Stimulated activated CD8-positive, alpha-beta memory T cell treated with anti-CD3 and anti-CD28 coated beads, Interleukin-7, amount 100 ng/mL, for 1 hour (primary cell): ENCODE measurements at places on chromosomes 13 and 19.

DNA sequence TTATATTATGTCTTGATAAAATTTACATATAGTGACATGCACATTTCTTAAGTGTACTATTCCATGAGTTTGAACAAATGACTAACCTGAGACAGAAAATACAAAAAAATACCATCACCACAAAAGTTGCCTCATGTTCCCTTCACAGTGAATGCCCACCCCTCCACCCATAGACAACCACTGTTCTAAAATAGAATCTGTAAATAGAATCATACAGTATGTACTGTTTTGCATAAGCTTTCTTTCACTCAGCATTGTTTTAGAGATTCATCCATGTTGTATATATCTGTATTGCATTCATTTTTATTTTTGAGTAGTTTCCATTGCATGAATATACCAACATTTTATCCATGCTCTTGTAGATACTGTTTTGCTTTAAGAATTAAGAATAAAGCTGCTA lies 23.3 kb upstream of the RBM26 start:
- DNase-seq: no peak

GRCh38 chr19:7552781-7553180 lies 17.3 kb downstream of the PNPLA6 start:
- DNase-seq: no peak

DNA sequence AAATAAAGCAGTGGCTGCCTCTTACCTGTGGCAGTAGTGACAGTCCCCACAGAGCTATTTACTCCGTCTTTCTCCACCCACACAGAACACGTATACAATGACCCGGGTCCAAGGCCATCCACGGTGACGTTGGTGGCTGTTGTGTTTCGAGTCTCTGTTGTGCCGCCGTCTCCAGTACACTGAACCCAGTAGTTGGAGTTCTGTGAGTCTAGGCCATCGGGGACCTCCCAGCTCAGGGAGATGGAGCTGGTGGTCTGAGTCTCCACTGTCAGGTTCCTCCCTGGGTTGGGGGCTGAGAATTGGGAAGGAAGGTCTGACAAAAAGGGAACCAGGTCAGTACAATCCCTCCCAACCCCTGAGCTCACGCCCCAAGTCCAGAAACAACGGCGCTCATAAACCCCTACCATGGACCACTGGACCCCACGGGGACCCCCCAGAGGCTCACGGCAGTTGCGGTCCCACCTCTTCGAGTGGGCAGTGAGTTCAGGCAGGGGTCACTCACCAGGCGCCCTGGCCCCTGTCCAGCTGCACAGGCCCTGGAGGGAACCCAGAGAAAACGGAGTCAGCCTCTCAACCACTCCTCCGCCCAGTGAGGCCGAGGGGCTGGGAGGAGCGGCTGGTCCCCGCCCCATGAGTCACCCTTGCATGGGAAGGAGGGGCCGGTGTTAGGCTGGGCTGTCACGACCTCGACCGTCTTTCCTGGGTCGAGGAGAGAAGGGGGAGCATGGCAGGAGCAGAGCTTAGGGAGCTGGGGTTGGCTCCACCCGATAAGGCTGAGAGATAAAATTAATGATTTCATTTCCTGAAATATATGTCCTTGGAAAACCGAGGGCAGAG lies 2.4 kb downstream of the PTPRH start:
- no peak for DNase-seq

GRCh38 chr19:8537099-8537498 lies 23.1 kb upstream of the ZNF414 start:
- DNase-seq: no peak

DNA sequence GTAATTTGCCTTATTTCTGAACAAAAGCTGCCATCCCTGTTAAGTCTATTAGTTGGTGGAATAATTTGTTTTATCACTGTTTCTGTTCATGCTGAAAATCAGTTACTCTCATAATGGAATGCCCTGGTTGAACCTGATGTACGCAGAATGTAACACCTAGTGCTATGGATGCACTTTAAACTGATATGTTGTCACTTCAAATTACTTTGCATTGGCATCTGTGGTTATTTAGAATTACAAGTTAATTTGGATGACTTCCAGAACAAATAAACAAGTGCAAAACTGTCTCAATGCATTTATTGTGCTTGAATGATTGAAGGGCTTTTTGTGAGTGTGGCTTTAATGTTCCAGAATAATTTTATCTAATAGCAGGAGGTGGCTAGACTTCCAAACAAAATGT lies 368.2 kb upstream of the SLITRK5 start:
- DNase-seq: no peak

DNA sequence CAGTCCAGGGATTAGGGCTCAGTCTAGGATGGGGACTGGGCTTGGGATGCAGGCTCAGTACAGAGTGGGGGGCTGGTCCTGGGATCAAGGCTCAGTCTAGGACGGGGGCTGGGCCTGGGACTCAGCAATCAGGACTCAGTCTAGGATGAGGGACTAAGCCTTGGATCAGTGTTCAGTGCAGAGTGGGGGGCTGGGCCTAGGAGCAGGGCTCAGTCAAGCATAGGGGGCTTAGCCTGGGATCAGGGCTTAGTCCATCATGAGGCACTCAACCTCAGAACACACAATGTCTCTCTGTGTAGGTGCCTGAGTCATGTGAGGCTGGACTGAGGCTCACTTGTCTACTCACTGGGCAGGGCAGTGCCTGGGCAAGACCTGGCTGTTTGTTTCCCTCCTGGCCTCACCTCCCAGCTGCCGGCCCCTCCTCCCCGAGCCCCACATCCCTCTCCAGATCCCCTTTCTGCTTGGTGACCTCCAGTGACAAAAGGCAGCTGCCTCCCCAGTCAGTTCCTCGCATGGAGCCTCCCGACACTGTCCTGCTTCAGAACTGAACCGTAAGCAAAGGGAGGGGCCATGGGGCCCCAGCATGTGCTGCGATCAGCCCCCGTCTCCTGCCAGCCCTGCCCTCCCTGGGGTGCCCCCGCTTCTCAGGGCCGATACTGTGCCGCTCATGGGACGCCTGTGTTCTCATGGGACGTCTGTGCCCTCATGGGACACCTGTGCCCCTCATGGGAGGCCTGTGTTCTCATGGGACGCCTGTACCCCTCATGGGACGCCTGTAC lies 6.5 kb upstream of the S1PR4 start:
- DNase-seq: no peak

DNA sequence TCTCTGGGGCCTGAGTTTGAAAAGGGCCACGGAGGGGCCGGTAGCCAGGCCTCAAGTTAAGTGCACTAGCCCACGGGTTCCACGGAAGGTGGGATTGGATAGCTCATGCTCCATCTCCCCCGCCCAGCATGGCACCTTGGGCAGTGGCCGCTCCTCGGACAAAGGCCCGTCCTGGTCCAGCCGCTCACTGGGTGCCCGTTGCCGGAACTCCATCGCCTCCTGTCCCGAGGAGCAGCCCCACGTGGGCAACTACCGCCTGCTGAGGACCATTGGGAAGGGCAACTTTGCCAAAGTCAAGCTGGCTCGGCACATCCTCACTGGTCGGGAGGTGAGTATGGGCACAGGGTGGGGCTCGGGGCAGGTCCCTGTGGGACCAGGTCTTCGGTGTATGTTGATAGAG lies 7.8 kb downstream of the MARK4 start:
- DNase-seq: no peak

DNA sequence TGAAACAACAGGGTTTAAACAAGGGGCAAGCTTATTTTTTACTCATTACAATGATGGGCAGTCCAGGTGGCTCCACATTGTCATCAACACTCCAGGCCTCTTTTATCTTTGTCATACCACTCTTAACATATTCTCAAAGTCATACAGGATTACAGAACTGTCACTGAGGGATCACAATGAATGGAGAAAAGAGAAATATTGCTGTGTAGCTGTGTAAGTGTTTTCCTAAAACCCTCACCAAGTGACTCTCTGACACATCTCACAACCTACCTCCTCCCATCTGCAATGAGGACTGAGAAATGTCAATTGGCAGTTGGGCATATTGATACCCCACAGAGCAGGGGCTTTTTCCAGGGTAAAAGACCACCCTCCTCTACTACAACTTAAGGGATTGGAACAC lies 562.1 kb downstream of the TBC1D4 start:
- DNase-seq: no peak

DNA sequence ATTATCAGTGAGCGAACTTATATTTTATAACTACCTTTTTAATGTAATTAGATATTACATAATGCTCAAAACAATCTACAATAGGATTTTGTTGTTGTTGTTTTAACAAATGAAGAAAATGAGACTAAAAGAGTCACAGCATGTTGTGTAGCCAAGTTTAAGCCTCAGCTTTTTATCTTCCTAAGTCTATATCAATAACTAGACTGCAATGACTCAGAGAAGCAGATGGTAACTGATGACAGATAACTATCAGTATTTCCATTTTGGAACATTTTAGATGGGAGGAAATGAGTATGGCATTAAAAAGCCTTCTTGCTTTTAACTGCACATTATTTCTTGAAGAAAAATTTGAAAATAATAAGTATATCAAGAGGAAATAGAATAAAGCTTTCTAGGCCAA lies 825.2 kb downstream of the SLITRK1 start:
- no peak for DNase-seq

DNA sequence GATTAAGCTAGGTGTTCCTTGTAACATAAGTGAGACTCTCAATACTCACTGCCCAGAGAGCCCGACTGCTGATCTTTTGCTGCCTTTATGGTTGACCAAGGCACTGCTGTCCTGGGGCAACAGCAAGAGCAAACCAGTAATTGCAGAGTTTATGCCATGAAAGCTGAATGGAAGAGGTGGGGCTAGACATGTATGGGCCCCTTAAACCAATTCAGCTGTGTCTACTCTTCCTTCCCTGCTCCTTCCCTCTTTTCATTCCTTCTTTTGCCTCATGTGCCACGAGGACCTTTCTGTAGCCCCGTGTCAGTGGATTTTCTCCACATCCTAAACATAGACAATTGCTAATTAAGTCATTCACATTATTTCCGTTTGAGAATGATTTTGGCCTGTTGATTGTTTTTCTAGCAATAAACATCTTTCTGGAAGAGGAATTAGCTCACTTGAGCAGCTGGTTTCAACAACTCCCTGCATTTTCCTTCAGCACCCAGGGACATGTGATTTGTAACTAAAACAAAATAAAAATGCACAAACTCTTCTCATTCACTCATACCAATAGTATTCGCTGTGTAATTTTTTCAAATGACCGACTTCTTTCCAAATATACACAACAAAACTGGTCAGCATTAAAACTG lies 40.5 kb downstream of the RAP2A start:
- DNase-seq: no peak

DNA sequence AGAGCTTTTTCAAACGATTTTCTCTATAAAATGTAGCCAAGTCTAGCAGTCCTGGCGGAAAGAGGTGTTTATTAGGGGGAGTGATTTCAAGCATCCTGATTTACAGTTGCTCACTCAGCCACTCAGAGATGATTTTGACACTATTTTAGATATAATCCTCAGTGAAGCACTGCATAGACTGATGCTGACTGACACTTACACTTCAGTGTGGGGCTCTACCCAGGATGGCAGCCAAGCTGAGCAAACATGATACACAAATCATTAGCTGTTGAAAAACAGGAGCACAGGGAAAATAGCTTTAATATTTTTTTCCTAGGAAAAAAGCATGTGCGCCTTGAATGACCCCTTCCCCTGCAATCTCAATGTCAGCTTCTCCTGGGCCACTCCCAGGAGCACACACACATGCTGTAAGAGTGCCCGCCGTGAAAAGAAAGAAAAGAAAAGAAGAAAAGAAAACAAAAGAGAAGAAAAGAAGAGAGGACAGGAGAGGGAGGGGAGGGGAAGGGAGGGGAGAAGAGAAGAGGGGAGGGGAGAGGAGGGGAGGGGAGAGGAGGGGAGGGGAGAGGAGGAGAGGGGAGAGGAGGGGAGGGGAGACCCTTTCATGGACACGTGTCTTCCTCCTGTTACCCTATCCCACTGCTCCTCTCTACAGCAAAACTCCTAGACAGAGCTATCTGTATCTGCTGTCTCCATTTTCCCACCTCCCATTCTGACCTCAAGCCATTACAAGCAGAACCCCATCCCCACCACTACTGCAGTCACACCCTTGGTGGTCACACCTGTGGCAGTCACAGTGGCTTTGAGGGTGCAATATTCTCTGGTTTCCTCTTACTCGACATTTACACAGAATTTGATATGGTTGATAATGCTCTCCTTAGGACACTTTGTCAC lies 36.4 kb downstream of the RCBTB2 start:
- no peak for DNase-seq

DNA sequence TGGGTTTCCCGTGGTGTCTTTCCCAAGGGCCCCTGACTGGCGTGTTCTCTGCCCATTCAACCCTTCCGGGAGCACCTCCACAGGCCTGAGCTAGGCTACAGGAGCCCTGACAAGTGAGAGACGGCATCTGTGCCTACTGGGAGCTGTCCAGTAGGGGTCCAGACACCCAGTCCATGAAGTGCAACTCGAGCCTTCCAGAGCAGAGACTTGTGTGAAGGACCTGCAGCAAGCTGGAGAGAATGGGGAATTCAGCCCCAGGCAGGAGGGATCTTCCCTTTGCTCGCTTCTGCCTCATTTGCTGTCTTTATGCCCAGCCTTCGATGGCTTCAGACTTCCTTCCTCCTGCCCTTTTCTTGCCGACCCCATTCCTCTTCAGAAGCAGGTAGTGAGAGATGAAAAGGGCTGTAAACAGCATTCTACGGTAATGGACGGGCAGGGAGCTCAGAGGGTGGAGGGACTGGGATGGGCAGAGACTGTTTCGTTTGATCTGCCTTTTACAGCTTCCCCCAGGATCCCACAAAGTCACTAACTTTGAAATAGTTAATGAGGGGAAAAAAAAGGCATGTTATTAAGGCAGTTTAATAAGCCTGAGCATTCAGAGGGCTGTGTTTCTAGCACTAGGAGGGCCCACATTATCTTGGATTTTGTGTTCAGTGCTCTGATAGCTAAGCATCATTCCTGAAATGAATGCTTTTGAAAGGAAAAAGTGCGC lies 327.6 kb downstream of the FGF9 start:
- DNase-seq: no peak

DNA sequence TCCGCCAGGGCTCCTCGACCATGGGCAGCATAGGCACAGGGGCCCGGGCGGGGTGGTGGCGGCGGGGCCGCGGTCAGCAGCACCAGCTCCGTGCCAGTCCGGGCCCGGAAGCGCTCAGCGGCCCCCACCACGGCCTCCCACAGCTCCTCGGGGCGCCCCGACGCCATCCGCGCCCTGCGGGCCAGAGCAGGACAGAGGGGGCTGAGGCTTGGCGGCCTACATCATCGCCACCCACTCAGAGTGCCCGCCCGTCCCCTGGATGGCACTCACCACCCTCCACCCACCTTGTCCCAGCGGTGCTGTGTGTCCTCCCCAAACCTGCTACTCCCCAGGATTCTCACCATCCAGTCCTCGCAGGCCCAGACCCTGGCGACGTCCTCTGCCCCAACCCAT lies 4.0 kb downstream of the AKT1S1 start:
- DNase-seq: no peak
